Right renal pelvis (tissue), 4 donors: ENCODE measurements at places on chromosomes 3 and 15.

DNA sequence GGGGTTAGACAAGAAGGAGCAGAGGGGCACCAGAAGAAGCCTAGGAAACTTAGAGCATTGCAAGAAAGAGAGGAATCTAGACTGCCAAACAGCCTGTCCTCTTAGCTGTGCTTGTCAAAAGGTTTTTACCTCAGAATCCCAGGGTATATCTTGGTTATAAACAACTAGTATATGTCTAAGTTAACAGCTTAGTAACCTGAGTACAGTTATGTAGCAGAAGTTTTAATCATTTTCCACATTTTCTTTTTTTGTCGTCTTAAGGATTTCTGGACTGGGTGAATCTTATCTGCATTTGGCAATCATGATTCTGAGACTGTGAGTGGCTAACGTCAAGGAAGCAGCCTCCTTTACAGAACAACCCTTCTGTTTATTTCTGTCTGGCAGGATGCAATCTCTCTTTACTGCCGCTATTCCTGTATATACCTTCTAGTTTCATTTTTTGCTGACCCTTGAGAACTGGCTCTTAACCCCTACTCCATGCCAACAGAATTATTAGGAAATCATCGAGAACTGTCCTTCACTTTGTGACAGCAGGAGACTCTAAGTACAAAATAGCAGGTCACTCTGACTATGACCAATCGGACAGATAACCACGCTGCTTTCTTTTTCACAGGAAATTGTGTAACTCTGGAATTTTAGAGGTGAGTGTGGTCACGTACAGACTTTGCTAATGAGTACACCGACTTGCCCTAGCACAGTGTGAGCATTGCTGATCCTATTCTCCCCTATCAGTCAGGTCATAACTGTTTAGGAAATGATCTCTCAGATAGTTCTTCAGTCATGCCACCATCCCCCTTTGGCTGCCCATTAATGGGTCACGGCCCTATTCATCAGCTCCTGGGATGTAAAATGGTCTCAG, 3.3 kb upstream of the CP start:
- no peak for DNase-seq

DNA sequence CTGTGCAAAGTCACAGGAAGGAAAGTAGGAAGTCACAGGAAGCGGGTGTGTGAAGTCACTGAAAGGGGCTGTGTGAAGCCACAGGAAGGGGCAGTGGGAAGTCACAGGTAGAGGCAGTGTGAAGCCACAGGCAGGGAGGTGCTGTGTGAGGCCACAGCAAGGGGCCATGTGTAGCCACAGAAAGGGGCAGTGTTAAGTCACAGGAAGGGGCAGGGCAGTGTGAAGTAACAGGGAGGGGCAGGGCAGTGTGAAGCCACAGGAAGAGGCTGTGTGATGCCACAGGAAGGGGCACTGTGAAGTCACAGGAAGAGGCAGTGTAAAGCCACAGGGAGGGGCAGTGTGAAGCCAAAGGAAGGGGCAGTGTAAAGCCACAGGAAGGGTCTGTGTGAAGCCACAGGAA, 36.5 kb downstream of the GASK1A start:
- DNase-seq = no peak

GRCh38 chr15:28961391-28961790, 75.6 kb downstream of the APBA2 start:
- DNase-seq = no peak

DNA sequence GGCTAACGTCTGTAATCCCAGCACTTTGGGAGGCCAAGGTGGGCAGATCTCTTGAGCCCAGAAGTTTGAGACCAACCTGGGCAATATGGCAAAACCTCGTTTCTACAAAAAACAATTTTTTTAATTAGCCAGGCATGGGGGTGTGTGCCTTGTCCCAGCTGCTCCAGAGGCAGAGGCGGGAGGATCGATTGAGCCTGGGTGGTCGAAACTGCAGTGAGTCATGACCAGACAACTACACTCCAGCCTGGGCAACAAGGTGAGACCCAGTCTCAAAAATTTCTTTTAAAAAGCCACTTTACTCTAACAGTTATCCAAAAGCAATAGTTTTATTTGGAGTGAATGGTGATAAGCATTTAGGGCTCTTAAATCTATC, 12.5 kb downstream of the TRIM59 start:
- DNase-seq = no peak

DNA sequence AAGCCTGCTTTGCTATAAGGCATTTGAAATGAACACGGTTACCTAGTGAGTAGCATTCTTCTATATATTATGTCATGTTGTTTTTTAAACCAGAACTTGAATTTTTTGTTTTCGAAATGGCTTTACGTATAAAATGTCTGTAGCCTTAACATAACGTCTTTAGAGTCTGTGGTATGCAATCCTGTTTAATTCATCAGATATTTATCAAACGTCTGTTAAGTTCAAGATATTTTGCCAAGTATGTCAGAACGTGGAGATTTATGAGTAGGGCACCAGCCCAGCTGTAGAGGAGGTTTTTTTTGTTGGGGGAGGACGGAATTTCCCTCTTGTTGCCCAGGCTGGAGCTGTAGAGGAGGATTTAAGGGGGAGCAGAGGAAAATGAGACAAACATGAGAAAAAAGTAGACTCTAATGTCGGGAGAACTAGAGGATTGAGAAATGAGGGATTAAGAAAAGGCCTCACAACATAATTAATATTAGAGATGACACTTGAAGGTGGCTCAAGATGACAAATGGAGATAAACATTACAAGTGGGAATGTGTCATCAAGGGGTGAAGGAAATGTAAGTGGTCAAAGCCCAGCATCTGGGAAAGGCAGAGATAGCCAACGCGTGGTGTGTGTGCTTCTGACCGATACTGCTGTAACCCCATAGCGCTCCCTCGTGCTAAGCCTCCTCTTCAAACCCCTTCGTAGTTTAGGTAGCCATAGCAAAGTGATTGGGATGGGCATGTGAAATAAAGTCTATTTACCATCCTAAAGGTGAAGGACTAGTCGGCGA, 154.0 kb upstream of the GOLGA6L4 start:
- no peak for DNase-seq

DNA sequence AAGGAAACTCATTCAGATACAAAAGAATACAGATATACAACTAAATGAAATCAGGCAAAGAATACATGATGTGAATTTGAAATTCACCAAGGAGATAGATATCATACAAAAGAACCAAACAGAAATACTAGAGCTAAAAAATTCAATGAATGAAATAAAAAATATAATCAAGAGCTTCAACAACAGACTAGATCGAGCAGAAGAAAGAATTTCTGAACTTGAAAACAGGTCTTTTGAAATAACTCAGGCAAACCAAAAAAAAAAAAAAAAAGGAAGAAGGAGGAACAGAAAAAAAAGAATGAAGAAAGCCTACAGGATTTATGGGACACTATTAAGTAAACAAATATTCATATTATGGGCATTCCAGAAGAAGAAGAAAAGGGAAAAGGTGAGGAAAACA, 137.8 kb downstream of the DMXL2 start:
- no peak for DNase-seq

DNA sequence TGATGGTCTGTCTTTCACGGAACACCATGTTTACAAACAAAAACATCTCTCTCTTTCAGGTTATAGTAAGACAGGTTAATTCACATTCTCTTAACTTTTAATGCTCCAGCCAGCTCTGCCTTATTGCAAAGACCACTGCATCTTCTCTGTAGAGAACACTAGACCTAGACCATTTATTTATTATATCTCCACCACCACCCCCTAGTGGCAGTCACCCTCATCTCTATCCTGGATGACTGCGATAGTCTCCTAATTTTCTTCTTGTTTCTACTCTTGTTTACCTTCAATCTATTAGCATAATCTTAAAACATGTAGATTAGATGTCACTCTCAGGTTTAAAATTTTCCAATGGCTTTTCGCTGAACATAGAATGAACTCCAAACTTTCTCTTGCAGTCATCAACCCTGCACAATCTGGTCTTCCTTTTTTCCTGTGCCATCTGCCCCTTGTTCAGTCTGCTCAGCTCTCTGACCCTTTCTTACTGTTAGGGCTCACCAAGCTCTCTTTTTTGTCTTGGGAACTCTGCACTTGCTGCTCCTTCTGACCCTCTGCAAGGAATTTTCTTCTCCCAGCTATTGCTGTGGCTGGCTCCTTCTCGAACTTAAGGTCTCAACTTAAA, 155.6 kb downstream of the SQOR start:
- no peak for DNase-seq

GRCh38 chr3:176699288-176699687, 498.0 kb downstream of the TBL1XR1 start:
- DNase-seq = no peak

- DNase-seq = no peak
Measured at GRCh38 chr3:107753976-107754375, 231.2 kb downstream of the BBX start.

DNA sequence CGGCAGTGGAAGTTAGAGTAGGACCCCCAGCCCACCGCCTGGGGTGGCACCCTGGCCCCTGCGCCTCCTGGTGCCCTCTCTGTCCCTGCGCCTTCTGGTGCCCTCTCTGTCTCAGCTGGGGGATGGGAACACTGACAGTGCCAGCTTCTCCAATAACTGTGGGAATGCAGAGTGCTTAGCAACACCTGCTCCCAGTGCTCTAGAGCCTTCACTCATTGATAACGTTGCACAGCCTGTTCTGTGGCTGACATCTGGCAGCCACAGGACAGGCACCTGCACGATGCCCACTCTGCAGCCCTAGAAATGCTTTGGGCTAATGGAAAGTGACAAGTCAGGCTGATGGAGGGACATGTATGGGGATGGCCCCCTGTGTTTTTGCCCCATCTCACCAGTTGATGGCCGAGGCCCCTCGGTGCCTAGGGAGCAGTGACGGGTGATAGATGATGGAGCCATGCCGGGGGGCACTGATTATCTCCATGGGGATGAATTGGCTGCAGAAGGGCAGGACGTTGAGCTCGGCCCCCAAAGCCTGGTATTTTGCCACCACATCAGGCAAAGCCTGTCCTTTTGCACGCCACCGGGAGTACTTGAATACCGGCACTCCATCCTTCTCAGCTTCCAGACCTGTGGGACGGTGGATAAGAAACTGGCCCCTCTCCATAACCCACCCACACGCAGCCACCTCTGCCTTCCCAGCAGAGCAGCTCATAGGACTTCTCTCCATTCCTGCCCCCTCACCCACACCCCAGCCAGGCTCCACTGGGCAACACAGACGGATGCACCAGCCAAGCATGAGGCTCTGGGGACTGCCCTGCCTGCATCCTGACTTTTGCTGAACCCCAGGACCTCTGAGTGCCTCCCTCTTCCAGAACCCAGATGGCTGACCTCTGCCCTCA, 22.1 kb downstream of the ALDH1L1 start:
- DNase-seq = no peak

- no peak for DNase-seq
Measured at GRCh38 chr3:53464424-53464823, 30.0 kb upstream of the CACNA1D start.

DNA sequence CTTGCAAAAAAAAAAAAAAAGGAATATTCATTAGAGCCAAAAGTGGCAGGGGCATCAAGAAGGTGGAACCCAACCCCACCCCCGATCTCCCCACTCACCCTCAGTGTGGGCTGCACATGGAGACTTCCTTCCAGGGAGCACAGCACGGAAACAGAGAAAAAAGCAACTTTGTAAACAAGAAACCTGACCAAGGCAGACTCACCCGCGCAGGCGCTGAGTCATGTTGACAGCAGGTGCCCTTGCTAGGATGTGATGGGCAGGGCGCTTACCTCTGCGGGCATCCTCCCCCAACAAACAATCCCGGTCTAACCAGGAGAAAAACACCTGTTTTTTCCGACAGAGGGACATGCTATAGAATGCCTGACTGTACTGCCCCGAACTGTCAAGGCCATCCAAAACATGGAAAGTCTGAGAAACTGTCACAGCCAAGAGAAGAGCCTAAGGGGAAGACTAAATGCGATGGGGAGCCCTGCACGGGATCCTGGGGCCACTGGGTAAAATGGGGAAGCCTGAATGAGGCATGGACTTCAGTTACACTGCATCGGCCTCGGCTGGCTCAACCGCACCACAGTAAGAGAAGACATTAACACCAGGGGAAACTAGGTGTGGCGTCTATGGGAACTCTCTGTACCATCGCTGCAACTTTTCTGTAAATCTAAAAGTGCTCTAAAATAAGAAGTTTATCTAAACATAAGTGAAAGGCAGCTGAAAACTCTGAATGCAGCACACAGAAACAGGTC, 66.7 kb upstream of the GATA2 start:
- DNase-seq = no peak

DNA sequence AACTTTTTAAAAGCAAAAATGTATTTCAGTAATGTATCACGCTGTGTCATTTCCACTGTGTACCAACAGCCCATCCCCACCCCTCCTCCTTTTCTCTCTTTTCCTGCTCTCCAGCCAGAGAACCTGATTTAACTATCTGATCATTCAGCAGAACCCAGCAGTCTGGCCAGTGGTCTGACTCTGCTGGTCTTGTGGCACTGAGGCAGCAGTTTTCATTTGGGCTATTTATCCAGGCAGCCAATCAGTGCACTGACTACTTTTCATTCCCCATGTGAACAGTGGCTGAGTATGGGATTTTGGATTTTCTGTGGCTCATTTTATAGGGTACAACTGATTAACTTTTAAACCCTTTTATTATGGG, 56.3 kb downstream of the GPR171 start:
- no peak for DNase-seq

GRCh38 chr3:152554980-152555379, 280.0 kb upstream of the P2RY1 start:
- DNase-seq = no peak
